ENCODE measurements at places on chromosomes 11 and 22.

DNA sequence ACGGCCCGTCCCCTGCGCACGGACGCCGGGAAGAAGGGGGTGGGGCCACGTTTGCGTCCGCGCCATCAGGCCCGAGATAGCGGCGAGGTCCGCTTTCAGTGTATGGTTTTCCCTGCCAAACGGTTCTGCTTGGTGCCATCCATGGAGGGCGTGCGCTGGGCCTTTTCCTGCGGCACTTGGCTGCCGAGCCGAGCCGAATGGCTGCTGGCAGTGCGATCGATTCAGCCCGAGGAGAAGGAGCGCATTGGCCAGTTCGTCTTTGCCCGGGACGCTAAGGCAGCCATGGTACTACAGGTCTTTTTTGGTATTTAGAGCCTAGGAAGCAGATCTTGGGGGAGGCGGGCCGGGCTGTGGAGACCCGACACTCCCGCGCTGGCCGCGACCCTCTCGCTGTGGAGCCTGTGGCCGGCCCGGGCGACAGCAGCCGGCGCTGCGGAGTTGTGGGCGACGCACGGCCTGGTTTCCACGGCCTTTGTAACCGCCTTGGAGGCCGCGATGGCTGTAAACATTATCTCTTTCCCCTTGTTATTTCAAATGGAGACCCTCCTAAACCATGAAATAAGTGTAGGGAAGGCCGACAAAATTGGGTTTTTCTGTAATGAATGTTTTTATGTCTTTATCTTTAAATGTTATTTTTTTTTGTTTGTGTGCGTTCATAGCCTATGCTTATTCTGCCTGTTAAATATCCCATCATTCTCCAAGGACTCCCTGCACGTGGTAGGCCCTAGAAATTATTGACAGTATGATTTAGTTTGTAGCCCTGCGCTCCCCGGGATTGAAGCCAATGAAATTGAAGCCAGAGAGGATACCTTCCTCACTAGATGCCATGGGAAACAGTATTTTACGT lies at the start of gene AASDHPPT:
AASDHPPT (plus strand) TSS at position 54 of the 847 bp plus-strand sequence; CDS start at position 103, 49 bp downstream.
- no peak for DNase-seq

- DNase-seq: no peak
Measured at GRCh38 chr11:36363361-36364268, 67.5 kb downstream of the PRR5L start.

- no peak for DNase-seq
Measured at GRCh38 chr11:61959678-61960077, 7.8 kb downstream of the FTH1 start.

DNA sequence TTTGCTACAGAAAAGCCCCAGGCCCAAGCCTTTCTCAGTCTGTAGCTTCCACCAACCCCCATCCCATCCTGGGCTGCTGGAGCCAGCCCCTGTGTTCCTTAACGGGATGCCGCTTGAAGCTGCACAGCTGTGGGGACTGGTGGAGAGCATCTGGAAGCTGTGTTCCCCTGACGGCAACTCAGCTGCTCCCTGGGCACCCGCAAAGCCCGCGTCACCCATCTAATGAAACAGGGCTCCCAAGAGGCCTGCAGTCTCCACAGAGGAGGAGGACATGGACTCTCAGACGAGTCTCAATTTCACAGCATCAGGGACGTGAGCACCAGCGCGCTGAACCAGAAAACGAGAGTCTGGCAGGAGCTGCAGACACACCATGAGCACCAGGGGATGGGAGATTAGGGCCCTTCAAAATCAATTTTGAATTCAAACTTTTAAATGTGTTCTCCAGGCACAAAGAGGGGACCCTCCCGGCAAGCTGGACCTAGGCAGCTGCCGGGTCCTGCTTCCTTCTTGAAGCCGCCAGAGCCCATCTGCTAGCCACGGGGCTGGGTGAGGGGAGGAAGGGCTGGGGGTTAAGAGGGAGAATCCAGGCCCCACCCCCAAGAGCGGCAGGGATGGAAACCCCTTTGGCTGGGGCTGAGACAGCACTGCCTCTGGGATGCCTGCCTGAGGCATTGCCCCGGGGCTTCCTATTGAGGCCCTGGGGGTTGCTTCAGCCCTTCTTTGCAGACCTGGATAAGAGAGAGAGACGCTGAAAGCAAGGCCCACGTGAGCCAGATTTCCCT lies 21.0 kb downstream of the LMO1 start:
- no peak for DNase-seq

DNA sequence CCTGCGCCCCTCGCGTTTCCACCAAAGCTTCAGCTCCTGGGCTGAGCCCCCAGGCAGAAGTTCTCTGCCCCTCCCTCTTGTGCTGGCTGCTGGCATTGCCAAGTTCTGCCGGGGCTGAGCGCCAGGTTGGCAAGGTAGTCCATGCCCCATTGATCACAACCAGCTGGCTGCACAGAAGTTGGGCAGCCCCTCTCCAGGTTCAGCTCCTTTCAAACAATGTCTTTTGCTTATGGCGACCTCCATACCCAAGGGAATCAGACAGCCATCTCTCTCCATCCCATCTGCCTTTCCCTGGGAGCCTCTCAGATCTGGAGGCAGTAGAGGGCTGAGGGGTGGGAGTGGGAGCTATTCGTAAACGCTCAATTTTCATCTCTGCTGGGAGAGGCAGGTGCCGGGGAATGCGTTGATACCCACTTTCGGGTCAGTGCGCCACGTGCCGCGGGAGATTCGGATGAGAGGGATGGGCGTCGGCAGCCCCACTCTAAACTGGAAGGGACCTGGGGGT lies 1.5 kb downstream of the ADAMTS8 start:
- no peak for DNase-seq
